RKO (cell line): ENCODE measurements at places on chromosomes 7 and 10.

DNA sequence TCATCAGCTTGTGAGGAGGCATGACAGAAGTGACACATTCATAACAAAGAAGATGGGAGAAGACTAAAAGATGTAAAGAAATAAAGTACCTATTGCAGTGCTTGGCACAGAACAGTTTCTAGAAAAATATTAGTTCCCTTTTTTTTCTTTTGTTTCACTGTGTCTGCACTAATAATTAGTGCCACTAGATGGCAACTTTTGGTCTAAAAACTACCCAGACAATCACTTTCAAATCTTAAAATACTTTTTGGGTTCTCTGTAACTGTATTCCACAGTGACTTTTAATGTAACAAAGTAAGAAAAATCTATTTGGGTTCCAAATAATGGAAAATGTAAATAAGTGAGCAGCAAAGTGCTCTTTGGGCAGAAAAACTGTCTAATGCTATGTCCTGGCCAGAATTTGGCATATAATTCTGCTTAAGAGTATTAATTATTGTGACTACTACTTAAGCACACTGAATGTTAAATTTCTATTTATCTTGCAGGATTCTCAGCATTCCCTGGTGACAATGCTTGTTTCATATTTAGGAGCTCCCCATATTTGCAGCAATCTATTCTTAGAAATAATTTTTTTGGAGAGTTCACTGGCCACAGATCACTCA, 134.8 kb upstream of the KIF5B start:
- DNase-seq = peak; percentile 64

- DNase-seq = no peak
These were observed 187.9 kb downstream of the DNAJB6 start for GRCh38 chr7:157524731-157525130.

DNA sequence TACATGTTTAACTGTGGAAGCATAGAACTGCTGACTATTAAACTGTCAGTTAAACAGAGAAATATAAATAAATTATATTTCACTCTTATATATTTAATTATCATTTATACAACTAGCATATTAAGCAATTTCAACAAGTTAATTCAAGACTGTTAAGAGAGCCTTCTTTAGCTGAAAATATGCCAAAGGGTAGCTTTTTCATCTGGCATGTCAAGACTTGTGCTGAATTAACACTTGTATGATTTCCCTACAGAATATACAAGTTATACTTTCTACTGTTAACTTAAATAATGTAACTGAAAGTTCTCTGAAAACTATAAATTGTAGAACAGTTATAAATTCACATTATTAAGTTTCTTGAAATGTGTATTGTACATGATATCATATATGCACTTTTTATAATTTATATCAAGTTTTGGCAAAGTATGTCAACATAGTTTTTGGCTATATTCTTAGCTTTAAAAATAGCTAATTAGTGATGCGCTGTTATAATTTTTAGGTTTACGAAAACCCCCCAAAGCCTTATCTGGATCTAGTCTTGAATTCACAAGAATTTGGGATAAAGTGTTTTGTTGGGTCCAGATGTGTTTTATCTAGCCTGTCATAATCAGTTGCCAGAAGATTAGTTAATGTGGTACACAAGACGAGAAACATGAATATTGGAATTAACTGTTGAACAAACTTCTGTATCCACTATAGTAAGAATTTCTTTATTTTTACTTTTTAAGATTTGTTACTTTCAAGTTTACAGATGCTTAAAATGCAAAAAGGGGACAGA, 231.1 kb upstream of the FOXP2 start:
- DNase-seq = no peak

DNA sequence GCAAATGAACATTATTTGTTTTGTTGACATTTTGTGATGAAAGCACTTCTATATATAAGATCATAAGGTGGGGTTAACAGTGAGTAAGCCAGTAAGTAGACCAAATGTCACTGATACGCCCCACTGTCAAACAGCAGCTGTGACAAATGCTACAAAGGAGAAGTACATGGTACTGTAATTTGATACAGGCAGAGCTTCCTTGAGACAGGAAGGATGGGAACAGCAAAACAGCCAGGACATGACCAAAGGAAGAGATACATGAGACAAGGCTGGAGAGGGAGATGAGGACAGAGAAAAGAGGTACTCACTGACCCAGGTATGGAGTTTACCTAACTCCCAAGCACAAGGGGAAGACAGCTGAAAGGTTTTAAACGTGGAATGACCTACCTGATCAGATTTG, 127.0 kb downstream of the SRPK2 start:
- DNase-seq = no peak

- DNase-seq = no peak
These were observed 116.2 kb downstream of the BAMBI start for GRCh38 chr10:28793482-28793881.

DNA sequence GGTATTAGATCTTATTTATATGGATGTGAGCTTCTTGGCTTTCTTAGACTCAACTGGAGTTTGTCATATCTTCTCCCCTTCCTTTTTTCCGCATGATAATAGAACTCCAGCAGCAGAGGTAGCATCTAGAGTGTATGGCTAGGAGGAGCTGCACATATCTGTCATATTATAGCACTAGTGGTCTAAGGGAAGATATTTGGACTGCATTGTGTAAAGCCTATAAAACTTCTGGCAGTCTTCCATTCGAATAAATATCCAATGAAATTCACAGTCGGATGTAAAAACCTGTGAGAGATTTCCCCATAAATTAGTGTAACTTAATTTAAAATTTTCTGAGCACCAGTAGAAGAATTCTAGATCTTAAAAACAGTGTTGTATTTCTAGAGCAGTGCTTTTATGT, 123.9 kb downstream of the PRKG1 start:
- DNase-seq = no peak

GRCh38 chr7:31997423-31997822, 72.8 kb downstream of the PDE1C start:
- DNase-seq = no peak

DNA sequence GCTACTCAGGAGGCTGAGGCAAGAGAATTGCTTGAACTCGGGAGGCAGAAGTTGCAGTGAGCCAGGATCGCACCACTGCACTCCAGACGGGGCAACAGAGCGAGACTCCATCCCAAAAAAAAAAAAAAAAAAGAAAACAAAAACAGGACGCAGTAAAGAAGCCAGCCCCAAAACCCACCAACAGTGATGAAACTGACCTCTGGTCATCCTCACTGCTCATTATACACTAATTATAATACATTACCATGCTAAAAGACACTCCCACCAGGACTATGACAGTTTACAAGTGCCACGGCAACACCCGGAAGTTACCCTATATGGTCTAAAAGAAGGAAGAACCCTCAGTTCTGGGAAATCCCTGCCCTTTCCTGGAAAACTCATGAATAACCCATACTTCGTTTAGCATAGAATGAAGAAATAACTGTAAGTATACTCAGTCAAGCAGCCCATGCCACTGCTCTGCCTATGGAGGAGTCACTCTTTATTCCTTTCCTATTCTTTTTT, 40.0 kb upstream of the EIF4H start:
- DNase-seq = peak; percentile 15

DNA sequence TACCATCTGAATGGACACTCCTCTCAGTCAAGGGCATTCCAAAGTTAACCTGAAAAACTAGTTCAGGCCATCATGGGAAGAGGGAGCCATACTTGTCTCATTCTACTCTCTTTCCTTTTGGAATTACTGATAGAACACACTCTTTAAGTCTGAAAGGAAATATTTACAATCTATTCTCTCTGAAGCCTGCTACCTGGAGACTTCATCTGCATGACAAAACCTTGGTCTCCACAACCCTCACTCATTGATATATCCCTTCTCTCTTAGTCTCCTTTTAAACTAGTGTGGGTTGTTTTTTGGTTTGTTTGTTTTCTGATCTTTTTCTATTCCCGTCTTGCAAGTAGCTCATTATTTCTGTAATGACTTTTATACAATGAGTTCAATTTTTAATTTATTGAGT, 169.5 kb downstream of the C1GALT1 start:
- DNase-seq = no peak

- DNase-seq = no peak
These were observed 52.3 kb downstream of the FOXP2 start for GRCh38 chr7:114466917-114467316.

GRCh38 chr10:20767028-20767427, 130.1 kb downstream of the NEBL start:
- peak; percentile 58 for DNase-seq

GRCh38 chr10:86960003-86960862, 1.8 kb downstream of the SNCG start:
- peak; percentile 69 for DNase-seq

GRCh38 chr7:130875901-130876300, 141.9 kb upstream of the KLF14 start:
- DNase-seq = peak; percentile 80

GRCh38 chr10:86057708-86058107, 308.9 kb downstream of the GRID1 start:
- DNase-seq = no peak

DNA sequence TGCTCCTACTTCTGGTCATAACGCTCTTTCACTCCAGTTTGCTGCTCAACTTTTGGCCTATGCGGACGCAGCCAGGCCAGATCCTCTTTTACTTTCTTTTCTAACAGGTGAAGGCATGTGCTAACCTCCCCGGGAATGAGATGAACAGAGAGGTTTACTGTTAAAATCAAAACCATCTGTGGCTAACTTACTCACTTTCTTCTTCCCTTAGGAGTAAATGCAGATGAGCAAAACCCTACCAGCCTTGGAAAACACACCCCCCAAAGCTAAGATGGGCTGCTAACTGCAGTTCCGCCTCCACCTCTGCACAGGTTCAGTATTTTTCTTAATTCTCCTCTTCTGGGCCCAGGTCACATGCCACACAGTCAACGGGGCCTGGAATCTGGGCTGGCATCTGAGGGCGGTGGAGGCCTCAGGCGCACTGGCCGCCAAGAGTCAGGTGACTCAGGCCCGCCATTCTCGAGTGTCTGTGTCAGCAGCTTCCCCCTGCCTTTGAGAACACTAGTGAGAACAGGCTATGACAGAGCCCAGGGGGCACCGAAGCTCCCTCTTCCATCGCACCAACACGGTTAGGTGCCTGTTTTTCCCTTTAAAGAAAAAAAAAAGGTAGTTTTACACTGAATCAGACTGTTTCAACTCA, 11.1 kb downstream of the FAM53B start:
- DNase-seq = no peak

DNA sequence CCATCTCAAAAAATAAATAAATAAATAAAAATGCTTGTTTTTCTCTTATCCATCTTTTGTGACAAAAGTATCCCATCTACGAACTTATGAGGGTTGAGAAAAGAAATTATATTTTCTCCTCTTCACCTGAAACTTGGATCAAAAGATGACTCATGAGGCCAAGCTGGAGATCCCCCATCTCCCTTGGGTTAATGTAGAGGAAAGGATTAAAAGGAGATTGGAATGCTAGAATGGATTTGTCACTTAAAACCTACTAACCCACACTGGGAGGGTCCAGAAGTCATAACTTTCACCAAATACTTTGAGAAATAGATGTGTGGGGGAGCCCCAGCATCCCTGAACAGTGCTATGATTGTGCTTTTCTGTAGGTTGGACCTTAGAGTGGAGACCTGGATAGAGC, 46.3 kb upstream of the PIK3CG start:
- no peak for DNase-seq

DNA sequence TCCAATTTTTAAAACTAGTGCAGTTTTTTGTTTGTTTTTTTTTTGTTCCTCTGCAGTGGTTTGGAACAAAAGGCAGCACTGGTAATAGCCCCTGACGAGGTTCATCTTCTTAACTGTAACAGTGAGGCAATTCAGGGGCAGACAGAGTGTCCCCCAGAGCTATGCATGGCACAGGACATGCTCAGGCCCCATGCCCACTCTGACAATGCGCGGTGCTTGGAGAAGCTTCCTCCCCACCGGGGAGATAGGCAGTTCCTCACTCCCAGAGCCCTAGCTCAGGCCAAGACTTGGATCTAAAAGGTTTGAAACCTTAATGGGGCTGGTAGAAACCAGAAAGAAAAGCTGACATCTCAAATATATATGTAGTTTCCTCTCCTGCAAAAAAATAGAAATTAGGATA, 17.9 kb upstream of the MPP7 start:
- no peak for DNase-seq

- DNase-seq = no peak
These were observed 520 bp upstream of the AQP1 start for GRCh38 chr7:30911133-30911532.

GRCh38 chr7:19537942-19538401, 170.9 kb downstream of the POLR1F start:
- DNase-seq = no peak

- DNase-seq = no peak
These were observed 26.4 kb downstream of the CBX3 start for GRCh38 chr7:26227987-26228386.

DNA sequence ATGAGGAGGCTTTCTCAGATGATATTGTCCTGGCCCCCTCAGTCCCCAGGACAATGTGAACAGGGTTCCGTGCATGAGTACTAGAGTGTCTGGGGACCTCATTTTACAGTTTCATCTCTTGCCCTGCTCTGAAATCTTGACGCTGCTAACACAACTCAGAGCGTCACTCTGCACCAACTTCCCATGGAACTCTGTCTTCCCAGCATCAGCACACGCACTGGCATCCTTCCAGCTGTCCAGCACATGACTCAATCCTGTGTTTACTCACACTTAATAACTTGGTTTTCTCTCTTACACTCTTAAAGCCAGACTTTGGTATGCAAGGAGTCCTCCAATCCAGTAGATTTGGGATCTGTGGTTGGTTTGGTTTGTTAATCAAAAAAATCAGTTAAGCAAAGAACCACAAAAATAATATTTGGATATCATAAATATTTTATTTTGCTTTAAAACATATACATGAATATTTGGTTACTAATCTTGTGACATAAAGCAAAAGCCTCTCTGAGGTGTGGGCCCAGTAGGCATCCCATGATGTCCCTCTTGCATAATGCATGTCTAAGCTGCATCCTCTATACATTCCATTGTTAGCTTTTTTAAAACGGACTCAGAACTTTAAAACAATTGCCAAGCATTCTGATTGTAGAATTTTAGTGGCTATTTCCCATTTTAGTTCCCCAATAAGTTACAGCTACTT, 131.0 kb downstream of the CXCL12 start:
- DNase-seq = peak; percentile 70

- no peak for DNase-seq
These were observed 745 bp downstream of the TCERG1L start for GRCh38 chr10:131310551-131311401.

GRCh38 chr7:31049005-31049765, 2.9 kb upstream of the ADCYAP1R1 start:
- no peak for DNase-seq
